ENCODE measurements at places on chromosomes 2 and 18.

DNA sequence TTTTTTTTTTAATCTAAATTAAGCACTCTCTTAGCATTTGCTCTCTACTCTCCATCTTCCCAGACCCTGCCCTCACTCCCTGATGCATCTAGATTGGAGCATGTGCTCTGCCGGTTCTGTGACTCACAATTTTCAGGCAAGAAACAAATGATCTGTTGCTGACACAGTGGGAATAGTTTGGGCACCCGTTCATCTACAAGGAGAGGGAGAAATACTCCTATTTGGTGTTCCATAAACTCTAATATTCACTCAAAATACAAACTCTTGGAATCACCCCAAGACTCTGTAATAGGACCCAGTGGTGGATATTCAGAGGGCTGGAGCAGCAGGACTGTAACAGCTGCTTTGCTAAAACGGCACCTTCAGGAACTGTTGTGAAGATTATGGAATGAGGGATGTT is 37.1 kb upstream of the LINC00305 start:
- no peak for DNase-seq

DNA sequence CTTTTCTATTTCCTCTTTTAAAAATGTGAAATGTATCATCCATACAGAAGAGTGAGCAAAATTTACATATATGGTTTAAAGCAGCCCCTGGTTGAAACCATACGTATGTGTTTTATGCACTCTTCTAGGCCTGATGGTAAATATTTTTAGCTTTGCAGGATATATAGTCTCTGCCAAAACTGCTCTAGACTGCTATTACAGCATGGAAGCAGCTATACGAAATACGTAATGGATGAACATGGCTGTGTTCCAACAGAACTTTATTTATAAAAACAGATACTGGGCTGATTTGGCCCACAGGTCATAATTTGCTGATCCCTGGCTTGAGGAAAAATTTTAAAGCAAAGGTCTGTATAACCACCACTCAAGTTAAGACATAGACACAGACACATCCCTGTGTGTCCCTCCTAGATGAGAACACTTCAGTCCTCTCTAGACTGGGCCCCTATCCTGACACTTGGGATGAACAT is 42.5 kb upstream of the ATP8B1 start:
- DNase-seq: no peak

DNA sequence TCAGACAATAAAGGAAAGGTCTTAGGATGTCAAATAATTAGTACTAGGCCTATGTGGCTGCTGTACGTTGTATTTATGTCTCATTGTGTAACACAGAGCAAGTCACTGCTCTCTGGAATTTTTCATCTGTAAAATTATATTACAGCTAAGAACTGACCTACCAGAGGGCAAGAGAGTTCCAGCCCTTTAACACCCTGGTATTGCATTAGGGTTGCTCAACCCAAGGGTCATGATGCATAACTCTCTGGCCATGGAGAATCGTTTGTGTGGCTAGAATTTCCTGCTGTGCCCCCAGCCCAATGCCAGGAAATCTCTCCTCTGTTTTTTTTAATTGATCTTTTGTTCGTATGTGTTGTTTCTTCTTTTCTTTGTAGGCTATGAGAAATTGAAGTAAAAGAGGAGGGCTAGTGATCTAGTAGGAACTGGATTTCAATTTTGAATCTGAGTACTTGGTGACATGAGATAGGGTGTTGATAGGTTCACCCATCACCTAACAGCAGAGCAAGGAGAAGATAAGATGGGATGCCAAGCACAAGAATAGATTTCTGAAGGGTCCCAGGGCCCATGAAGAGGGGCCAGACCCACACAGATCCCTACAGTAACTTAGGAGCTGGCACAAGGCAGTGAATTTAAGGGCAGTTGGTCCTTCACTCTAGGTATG is 571.2 kb upstream of the TNP1 start:
- DNase-seq: no peak

DNA sequence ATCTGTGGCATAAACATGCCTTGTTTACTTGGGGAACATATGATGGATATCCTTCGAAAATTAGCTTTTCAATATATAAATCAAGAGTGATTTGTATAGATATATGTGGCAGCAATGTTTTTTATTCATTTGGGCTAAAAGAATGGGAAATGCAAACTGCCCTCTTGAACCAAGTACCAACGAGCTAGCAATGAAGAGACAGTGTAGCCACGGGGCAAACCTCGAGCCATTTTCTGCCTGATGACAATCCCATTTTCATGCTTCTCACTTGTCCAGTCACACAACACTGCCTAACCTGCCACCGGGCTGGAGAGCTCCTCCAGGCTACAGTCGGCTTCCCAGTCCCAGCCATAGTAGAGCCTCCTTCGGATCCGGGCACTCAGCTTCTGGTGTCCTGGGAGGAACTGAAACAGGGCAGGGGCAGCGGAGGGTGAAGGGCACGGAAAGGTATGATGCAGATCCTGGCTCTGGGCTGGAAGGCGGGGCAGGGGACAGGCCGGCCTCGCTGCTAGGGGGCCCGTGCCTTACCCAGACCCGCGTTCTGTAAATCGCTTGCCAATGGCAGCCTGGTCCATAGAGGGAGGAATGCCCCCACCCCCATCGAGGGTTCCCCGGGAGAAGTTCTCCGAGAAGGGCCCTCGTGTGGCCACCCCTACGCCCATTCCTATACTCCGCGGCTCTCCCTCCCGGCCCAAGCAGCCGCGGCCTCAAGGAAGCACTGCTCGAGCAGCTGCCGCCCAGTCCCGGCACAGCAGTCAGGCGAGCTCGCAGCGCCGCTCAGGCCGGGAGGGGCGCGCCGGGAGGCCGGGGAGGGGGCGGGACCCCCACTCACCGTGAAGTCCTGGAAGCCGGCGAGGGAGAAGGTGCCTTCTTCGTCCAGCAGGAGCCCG is 552 bp downstream of the CNPPD1 start:
- no peak for DNase-seq

- peak; percentile 65 for DNase-seq
These were observed 48.1 kb downstream of the COBLL1 start for GRCh38 chr2:164793529-164793928.

GRCh38 chr2:23689891-23690290 is 237.0 kb downstream of the ATAD2B start:
- DNase-seq: no peak
